GM23248 (cell line): ENCODE measurements at places on chromosomes 7 and 10.

DNA sequence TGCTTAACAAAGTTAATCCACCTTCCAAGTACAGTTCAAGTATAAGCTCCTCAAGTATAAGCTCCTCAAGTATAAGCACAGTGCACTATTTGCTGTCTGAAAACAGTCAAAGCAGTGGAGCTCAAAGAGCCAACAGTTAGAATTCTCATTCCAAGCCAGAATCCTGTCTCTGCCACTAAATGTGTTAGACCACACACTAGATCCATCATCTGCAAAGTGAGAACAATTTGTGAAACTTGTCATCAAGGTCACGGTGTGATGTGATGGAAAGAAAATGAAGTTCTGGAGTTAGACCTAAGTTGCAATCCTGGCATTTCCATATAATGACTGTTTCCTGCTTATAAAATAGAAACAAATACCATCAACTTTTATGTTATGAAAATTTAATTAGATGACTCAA lies 602.5 kb downstream of the TNS3 start:
- DNase-seq, result peak; percentile 13

DNA sequence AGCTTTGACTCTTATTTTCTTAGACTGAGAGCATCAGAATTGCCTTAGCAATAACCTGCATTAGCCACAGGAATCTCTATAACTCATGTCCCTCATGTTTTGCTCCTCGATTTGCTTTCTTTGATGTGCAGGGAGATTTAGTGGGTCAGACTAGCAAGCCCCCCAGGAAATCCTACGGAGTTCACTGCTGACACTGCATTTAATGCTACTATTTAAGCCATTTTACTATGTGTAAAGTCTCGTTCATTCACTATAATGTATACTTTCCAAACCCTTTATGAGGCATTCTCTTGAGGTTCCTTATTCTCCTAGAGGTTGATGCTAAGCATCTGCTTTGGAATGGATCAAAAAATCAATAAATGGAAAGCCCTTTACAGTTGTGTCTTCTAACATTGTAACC lies 28.4 kb downstream of the DYNC1I1 start:
- DNase-seq, result no peak

- DNase-seq, result no peak
Observed at GRCh38 chr10:44993226-44993921, 7.3 kb upstream of the ZNF22 start.

- DNase-seq, result no peak
Observed at GRCh38 chr7:142788303-142789289, 17.8 kb downstream of the PRSS2 start.

- DNase-seq, result no peak
Observed at GRCh38 chr10:116687633-116688032, 54.7 kb downstream of the HSPA12A start.
